ENCODE measurements at places on chromosomes 12 and 14.

- no peak for DNase-seq
Measured at GRCh38 chr12:28857369-28857768, 291.7 kb upstream of the FAR2 start.

- no peak for DNase-seq
Measured at GRCh38 chr14:54568821-54569595, 2.1 kb downstream of the SAMD4A start.

DNA sequence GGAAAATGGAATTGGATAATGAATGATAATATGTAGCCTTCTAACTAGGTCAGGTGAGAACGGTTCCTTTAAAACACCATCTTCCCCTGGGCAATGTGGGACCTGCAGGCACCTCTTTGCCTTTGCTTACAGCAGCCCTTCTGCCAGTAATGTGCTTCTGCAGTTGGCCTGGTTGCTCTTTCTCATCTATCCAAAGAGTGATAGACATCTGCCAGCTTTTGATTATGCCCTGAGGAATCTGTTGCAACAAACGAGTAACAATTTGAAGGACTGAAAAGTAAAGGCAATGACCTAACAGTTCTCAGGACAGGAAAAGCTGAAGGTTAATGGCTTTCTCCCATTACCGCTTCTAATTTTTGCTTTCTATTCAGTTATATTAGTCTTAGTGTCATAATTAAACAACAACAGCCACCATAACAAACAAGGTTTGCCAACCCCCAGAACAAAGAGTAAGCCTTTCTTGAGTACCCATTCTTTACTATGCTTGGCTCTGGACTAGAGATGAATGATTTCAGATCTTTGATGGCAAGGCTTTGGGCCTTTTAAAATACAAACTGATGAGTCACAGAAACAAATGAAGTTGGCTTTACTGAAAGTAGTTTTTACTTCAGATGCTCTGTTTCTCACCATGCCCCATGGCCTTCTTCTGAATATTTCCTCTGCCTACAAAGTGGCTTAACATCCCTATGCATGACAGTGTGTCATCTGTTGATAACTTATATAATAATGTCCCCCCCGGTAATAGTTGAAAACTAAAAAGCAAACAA lies 76.1 kb upstream of the KRR1 start:
- DNase-seq, result no peak

GRCh38 chr12:46265102-46265501 lies 3.7 kb downstream of the SLC38A1 start:
- no peak for DNase-seq

GRCh38 chr12:75982979-75983660 lies 48.5 kb downstream of the PHLDA1 start:
- DNase-seq, result no peak

- DNase-seq, result no peak
Measured at GRCh38 chr12:128699106-128699505, 124.7 kb downstream of the SLC15A4 start.

- DNase-seq, result no peak
Measured at GRCh38 chr14:100825713-100826331, at the start of gene MEG3. Gene MEG3, plus strand, starts transcription at chr14:100826118.

DNA sequence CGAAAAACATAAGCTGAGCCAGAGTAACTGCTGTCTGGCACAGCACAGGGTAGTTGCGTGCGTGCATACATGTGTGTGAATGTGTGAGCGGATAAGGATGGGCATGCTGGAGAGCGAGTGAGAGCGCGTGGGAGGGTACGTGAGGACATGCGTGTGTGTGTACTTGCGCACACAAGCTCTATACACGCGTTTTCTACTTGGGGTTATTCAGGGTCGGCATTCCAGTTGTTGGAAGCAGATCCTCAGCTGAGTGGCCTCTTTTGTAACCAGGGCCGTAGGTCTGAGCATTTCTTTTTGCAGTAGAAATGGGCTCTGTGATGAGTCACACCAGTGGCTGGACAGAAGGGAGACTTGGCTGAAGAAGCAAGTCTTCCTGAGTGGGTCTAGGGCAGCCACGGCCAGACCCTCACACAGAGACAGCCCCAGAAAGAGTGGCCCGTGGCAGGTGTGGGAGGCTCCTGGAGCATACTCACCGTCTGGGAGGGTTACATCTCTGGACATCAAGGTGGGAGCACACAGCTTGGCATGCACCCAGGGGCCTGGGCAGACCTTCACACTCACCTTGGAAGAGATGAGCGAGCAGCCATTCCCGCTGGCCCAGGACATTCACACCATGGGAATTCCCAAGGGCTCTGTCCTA lies 78.0 kb downstream of the LRRC74A start:
- no peak for DNase-seq

DNA sequence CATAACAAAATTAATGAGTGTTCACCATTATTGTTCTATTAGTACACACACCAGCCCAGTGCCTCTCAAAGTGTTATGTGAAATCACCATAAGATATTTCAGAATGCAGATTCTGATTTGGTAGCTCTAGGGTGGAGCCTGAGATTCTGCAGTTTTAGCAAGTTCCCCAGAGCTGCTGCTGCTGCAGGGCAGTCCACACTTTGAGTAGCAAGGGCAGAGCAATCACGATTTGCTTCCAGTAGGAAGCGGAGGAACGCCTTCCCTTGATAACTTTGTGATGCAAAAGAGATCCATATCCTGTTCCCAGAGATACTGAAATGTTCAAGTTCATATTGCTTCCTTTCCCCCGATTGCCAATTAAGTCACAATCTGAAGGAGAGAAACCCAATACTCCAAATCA lies 57.9 kb downstream of the SLC17A8 start:
- no peak for DNase-seq

DNA sequence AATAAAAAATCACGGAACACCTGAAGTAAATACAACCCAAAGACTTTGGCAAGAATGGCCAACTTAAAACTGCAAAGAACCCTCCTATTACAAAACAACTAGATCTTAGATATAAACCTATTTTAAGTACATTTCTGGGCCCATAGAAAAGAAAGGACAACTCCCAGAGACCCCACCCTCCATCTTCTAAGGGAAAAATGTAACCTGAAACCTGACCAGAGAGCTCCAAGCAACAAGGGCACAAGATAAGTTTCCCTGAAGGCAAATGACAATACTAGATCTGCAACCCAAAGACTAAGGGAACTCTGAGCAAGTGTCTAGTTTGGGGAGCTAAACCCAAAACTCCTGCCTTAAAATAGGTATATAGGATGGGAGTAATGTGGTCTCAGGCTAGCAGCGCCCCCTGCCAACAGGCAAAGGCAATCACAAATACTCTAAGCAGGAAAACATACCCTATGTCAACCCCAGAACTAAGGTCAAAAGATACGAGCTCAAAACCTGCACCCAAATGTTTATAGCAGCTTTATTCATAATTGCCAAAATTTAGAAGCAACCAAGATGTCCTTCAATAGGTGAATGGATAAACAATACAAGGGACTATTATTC lies 218.9 kb downstream of the ITPR2 start:
- no peak for DNase-seq

DNA sequence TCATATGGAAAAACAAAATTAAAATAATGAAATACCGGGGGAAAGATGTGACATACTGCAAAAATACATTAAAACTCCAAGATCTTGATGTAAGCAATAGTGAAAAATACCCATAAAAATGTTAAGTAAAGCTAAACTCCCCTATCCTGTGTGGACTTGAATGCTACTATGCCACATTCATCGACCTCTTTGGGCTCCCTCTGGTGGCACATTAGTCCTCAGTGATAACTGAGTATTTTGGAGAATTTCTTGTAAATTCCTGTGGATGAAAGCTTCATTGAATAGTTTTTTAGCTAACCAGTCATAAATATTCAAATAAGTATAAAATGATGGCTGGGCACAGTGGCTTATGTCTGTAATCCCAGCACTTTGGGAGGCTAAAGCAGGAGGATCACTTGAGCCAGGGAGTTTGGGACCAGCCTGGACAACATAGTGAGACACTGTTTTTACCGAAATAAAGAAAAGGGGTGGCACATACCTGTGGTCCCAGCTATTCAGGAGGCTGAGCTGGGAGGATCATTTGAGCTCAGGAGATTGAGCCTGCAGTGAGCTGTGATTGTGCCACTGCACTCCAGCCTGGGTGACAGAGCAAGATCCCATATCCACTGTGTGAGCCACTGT lies 42.4 kb upstream of the SGPP1 start:
- peak; percentile 17 for DNase-seq

DNA sequence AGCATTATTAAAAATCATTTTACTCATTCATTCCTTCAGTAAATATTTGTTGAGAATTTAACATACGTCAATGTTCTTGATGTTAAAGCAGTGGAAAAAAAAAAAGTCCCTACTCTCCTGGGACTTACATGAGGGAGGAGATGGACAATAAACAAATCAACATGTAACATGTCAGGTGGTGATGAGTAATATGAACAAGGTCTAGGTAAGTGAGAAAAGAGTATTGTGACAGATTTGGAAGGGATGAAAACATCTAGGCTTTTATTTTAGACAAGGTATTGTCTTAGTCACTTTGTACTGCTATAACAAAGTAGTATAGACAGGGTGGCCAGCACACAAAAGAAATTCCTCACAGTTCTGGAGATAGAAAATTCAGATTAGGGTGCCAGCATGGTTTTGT lies 167.2 kb downstream of the FSCB start:
- no peak for DNase-seq

DNA sequence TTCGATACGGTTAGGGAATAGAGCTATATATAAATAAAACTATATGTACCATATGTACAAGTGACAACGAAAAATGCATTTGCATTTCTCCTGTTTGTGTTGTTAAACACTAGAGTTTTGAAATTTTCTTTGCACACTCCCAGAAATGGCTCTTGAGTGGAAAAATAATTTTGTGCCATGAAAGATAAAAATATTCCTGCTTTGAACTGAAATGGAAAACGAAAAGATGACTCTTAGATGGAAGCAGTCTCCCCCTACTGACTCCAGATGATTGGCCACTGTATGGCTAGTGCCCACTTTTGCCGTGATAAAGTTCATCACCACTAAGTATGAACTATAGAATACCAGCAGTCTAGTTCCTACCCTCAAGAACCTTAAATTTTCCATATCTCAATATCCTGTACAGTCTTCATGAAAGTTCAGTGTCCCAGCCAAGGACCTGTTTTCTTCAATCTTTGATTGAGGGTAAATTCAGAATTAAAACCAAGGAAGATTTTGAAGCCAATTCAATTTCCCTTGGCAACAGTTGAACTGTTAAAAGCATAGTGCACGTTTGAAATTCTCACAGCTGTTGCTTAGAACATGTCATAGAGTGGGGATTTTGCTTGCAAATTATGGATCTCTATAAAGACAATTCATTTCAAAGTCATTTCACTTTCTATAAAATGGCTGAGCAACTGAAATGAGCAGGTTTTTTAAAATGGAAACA lies 1.6 kb upstream of the PPP2R5E start:
- DNase-seq, result no peak

DNA sequence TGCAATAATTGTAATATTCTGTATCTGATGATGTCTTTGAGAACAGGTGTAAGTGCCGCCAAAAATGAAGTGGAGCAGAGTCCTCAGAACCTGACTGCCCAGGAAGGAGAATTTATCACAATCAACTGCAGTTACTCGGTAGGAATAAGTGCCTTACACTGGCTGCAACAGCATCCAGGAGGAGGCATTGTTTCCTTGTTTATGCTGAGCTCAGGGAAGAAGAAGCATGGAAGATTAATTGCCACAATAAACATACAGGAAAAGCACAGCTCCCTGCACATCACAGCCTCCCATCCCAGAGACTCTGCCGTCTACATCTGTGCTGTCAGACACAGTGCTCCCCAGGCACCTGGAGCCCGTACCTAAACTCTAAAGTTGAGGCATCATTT lies 268.7 kb downstream of the DAD1 start:
- no peak for DNase-seq

GRCh38 chr12:2372178-2372577 lies 319.4 kb downstream of the CACNA1C start:
- no peak for DNase-seq

- no peak for DNase-seq
Measured at GRCh38 chr12:105076098-105076497, 8.2 kb downstream of the ALDH1L2 start.

GRCh38 chr14:24924544-24924943 lies 125.4 kb downstream of the STXBP6 start:
- DNase-seq, result no peak

DNA sequence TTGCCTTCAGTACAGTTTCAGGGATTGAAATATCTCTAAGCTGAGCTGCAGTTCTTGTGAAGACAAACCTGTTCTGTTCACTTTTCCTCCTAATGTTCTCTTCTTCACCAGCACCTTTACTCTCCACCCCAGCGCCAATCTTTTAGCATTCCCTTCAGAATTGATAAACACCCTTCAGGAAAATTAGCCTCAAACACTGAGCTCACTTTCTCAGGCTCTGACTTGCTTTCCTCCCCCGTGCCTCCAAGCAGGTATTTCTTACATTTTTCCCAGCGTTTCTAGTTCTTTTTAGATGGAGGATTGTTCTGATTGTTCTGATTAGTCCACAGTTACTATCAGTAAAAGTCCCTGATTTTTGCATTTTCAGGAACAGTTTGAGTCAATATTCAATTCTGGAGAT lies 88.5 kb upstream of the EVL start:
- DNase-seq, result no peak

- no peak for DNase-seq
Measured at GRCh38 chr12:28759333-28759732, 389.7 kb upstream of the FAR2 start.

DNA sequence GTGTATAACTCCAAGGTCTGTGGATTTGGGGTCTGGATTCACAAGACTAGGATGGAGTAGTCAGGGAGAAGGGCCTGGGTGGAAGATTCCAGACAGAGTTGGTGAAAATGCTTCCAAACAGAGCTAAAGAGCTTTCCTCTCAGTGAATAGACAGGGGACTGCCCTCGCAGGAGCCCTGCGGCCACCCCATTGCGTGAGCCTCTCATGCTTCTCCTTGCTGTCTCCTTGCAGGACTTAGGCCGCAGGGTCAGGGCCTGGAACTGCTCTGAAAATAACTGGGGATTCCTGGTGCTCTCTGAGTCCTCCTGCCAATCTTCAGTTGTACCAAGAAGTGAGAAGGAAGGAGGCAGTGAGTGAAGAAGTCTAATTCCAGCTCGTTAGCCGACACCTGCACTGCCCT lies 49.0 kb upstream of the KCNA1 start:
- DNase-seq, result no peak

DNA sequence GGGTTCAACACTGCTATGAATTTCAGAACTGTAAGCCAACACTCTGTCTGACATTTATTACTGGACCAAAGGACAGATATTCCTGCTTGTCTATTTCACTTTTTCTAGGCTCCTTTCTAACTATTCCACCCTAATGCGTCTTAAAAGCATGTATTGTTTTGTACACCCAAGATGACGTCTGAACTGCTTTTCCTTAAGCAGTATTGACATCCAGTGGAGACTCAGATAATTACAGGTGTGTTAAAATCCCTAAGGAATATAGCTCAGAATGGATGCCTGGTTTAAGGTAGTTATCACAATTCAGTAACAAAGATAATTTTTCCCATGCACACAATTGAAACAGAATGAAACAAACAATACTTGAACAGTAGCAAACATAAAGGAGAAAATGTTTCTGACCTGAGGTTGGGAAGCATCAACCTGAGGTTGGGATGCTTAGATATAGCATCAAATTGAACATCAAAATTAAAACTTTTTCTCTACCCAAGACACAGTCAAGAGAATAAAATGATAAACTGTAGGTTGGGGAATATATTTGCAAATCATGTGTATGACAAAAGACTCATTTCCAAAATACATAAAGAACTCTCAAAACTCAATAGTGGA lies 93.7 kb upstream of the PTPRR start:
- DNase-seq, result no peak
